ENCODE measurements at places on chromosomes 12 and 14.

DNA sequence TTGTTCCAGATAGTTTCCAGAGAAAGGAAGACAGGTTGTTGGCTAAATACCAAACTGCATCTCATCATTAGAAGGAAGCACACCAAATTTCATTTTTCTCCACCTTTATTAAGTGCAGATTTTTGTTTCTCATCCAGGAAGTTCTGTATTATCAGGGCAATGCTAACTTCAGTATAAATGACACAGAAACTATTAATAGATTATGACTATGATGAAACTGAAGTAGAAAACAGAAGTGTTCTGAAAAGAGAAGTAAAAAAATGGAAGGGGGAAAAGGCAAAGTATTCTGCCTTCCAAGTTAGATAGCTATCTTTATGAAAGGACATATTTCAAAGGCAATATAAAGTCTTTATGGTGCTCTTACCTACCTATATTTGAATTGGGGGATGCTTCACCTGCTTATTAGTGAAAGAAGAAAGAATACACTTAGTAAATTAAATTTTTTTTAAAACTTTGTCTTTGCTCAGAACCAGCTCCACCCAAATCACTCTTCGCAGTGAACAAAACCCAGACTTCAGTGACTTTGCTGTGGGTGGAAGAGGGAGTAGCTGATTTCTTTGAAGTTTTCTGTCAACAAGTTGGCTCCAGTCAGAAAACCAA, 223.9 kb downstream of the PTPRO start:
- peak; percentile 63 for DNase-seq

DNA sequence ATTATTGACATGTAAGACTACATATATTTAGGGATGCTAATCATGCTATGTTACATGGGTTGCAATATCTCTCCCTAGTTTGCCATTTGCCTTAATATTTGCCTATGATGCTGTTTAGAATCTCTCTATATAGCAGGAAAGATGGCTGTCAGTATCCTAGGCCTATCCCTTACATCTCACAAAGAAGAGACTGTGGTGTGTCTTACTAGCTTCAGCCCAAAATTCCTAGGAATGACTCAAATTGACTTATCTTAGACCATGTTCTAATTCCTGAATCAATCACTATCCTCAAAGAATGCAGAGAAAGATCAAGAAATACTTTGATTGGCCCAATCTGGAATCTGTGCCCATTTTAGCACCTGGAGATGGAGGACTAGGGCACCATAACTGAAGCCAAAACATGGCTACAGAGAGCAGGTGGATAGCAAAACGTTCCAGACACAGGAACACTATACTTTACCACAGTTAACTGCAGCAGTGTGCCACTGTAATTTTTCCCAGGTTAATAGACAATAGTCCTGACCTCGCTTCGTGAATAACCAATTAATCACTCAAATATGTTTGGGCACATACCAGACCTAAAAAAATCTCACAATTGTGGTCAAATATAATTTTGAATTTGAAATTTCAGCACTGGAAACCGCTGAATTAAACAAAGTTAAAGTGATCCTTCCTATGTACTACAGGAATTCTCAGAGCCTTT, 32.7 kb upstream of the GLIPR1 start:
- no peak for DNase-seq

DNA sequence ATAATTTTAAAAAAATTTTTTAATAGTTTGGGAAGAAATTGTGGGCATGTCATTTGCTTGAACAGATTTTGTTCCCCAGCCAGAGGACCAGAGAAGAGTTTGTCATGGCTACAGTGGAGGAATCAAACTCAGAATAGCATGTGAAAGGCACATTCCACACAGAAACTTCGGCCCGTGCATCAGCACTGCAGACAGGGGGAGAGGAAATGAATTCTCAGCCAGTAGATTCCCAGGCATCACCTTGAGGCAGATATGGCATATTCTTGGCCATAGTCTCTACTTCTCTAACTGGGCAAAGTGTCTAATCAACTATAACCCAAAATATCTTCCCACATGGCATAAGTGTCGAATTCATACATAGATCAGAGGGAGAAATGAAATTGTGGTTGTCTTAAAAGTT, 153.3 kb downstream of the PRKCH start:
- DNase-seq: no peak

- DNase-seq: peak; percentile 52
These were observed 1133.3 kb downstream of the BCL11B start for GRCh38 chr14:98138666-98139065.

- DNase-seq: no peak
These were observed 68.7 kb upstream of the TMPO start for GRCh38 chr12:98446682-98447081.

- peak; percentile 65 for DNase-seq
These were observed 1.3 kb upstream of the RASSF3 start for GRCh38 chr12:64608901-64609535.

GRCh38 chr14:64841121-64841651, 38.5 kb downstream of the SPTB start:
- DNase-seq: no peak

- no peak for DNase-seq
These were observed 106.2 kb downstream of the IGF1 start for GRCh38 chr12:102374190-102374589.

DNA sequence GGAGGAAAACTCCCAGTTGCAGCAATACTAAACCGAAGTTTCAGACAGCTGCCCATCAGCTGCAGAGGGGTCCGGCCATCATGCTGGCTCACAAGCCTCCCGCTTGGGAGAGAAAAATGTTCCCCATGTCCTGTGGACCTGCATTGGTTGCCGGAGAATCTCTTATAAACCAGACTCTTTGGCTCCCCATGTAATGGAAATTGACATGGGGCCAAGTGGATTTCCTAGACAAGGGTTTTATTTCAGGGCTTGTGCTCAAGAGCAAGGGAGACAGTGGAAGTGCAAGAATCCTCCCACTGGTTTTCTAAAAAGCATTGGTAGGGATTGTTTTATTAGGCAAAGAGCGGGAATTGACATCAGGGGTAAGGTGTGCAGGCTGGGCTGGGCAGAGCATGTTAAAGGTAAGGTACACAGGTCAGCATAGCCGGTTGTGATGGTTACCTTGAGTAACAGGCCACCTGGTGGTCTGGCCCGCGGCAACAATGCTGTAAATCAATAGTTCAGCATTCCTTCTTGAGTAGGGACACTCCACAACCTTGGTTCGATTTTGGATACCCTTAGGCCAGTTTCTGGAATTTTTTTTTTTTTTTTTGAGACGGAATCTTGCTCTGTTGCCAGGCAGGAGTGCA, 135.4 kb downstream of the UNC79 start:
- no peak for DNase-seq

DNA sequence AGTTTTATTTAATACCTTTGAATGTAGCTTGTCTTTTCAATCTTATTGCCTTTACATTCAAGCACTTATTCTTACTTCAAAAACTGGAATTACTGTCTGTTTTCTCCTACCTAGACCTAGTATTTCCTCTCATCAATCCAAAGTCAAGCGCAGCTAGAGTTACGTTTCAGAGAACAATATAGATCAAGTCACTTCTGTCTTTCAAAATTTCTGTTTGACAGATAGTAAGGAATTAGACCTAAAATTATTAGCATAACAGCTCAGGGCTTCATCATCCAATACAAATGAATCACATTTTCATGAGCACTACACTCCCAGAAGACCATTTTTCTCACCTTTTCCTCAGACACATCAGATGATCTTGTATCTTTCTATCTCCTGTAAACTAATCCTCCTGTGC, 170.6 kb downstream of the CCDC59 start:
- no peak for DNase-seq

DNA sequence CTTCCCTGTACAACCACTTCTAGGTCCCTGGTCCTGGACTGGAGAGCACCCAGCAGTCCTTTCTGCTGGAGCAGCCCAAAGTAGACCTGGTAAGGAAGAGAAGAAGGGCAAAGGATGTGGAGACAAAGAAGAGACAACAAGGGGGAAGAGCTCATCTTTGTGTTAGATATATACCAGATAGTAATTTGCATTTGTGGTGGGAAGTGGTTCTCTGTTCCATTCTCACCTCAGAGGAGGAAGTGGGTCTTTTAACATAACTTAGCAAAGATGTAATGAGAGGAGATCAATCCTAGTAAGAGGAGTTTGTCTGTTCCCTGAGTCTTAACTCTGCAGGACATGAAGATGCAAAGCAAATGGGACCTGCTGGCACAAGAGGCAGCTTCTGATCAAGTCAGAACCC, 8.0 kb downstream of the CCDC198 start:
- DNase-seq: peak; percentile 3

DNA sequence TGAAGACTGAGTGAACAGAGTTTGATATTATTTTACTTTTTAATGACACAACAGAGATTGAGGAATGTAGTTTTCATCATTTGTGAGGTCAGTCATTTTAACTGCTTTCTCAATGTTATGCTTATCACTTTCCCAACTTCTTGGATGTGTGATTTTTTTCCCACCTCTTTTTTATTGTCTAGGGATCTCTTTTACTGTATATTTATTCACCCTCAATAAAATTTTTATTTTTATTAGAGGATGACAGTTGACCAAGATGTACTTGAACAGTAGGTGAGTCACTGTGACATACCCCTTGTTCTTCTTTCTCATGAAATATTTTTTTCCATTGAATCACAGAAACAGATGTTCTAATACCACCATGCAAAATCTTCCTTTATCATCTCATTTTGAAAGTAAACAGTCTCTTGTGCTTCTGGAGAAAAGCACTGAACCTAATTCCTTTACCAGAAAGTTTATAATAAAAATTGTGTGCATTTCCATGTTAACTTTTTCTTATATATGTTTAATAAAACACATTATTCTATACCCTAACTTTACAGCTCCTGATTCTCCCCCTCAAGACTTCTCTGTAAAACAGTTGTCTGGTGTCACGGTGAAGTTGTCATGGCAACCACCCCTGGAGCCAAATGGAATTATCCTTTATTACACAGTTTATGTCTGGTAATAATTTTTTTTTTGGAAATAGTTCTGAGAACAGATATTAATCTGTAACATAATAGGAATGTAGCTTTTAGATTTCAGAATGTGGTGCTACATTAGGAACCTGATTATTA, 65.9 kb downstream of the PTPRQ start:
- DNase-seq: no peak

DNA sequence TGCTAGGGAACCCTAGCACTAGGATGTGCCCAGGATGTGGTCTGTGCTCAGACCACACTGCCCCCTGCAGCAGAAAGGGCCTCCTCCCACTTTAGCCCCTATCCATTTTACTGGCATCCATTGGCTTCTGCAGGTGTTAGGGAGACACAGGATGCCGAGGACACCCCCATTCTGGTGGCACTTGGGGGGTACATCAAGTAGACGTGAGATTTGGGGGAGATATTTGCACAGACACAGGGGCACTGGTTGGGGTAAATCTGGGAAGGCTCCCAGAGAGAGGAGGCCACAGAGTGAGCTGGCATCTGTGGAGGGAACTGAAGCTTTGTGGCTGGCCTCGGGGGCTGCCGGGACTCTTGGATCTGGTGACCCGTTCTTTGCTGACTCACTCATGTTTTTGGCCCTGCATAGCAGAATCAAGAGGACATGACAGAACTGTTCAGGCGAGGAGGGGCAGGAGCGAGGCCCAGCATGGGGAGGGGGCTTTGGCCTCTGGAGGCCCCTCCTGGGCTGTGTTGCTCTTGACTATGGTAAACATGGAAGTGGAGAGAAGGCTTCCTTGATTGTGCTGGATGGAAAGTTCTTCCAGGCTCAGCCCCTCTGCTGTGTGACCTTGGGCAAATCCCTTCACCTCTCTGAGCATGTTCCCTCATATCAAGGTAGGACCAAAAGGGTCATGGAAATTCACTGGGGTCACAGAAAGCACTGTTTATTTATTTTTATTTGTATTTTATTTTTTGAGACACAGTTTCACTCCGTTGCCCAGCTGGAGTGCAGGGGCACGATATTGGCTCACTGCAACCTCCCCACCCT, 1.8 kb downstream of the PLBD2 start:
- no peak for DNase-seq

DNA sequence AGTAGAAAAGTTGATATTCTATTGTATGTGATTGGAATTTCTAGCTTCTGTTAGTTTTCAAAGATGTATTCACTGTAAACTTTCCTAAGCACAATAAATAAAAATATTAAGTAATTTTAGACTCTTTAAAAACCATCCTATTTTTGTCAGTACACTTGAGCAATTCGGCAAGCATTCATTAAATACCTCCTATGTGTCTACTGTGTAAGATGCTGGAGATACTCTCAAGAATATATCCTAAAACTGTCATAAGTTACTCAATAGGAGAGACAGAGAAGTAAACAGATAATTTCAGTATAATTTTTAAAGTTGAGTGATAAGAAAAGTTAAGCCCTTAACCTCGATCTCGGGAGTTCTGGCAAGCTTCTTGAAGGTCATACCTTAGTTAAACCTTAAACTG, 46.1 kb downstream of the FANCM start:
- DNase-seq: no peak

- no peak for DNase-seq
These were observed 290.3 kb downstream of the SOX5 start for GRCh38 chr12:23659131-23659530.

DNA sequence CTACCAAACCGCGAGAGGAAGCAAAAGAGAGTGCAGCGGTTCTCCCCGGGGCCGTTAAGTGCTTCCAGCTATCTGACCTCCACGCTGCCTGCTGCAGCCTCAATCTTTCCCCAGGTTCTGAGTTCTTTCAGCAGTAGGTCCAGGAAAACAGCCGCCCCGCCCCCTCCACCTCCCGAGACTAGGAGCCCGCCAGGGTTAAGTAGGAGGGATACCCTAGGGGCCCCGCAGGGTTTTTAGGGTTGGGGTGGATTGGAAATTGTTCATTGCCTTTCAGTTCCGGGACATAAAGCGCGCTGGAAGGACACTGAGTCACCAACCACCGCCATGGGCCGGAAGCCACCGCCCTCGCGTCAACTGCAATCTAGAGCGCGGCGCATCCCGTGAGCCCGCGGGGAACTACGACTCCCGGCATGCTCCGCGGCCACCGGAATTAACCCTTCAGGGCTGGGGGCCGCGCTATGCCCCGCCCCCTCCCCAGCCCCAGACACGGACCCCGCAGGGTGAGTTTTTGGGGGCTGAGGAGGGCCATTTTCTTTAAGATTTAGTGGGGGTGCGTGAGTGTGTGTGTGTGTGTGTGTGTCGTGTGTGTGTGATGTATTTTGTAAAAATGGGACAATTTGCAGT, at the start of gene MYL6B:
Gene MYL6B (plus strand): TSS at position 456 of the 624 bp plus-strand sequence. CDS start 1,332 bp downstream, outside the sequence.
- peak; percentile 89 for DNase-seq

GRCh38 chr14:100914597-100915021, 11.1 kb upstream of the RTL1 start:
- no peak for DNase-seq

DNA sequence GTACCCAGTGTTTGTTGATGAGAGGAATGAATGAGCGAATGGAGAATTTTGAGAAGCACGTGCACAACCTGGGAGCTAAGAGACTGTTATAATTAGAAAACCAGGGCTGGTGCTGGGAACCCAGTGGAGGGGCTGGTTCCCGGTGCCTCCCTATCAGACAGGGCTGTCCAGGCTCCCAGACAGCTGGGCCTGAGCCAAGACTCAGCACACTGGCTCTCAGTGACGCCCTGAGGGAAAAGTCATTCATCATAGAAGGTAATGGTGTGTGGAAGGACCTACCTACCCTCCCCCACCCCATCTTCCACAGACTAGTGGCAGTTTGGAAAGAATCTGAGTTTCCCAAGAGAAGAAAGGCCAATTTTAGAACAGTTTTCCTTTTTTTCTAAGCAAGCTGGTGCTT, 34.7 kb downstream of the KCNA5 start:
- no peak for DNase-seq

All from KBM-7 (cell line).